T-helper 2 cell (primary cell): ENCODE measurements at places on chromosomes 11 and 22.

DNA sequence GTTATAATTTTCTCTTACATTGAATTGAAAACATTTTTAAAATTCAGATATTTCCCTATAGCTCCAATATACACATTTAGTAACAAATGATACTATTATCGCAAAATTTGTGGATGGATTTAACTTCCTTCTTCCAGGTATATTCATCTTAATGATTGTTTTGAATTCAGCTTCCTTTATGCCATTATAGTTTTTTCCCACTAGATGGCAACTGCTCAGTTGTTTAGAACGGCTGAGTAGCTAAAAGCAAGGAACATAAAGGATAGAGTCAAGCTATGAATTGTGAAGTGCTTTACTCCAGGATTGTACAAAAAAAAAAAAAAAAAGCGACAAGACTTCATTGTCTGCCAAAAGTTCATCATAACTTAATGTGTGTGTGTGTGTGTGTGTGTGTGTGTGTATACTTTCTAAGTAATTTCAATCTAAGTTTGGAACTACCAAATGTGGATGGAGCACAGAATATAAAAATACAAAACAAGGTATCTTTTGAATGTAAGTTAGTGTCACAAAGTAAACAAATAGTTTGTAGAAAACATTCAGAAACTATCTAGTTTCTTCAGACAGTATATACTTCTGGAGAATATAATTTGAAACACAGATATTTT is 846.4 kb downstream of the DLG2 start:
- DNase-seq = no peak

DNA sequence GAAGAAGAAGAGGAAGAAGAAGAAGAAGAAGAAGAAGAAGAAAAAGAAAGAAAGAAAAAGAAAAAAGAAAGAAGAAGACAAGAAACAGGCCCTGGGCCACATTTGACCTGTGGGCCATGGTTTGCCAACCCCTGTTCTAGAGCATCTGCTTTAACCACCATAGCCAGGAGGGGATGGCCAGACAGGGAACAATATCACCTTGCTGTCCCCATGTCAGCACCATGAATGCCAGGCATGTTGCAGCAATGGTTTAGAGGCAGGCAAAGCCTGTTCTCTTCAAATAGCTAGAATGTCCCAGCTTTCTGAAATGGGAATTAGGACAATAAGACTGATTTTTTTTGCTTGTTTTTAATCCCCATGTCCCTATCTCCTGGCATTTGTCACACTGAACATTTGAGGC is 338.6 kb upstream of the PLET1 start:
- no peak for DNase-seq

DNA sequence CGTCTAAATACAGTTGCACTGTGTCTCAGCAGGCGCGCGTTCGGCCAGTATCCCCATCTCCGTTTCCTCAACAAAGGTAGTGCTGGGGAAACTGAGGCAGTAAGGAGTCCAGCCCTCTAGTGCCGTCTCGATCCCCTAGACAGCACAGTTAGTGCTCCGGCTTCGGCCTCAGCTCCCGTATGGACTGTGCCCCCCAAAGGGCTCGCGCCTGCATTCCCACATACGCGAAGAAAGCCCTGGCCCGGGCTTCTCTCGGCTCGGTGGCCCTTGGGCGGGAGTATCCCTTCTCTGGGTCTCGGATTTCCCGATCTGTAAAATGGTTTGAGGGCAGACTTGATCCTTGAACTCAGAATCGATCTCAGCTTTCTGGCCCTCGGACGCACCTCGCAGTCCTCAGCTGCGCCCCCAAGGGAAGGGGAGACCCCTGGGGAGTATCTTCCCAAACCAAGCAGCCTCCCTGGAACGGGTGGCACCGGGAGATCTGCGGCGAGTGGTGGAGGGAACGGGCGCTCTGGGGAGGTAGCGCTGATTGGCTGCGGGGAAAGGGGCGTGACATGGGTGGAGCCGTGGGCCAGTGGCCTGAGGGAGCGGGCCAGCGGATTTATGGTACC is 759 bp upstream of the PEX16 start:
- no peak for DNase-seq

GRCh38 chr11:61556621-61557020 is 24.3 kb downstream of the SYT7 start:
- DNase-seq = no peak

- no peak for DNase-seq
Observed at GRCh38 chr11:94459576-94459975, 34.1 kb downstream of the MRE11 start.

DNA sequence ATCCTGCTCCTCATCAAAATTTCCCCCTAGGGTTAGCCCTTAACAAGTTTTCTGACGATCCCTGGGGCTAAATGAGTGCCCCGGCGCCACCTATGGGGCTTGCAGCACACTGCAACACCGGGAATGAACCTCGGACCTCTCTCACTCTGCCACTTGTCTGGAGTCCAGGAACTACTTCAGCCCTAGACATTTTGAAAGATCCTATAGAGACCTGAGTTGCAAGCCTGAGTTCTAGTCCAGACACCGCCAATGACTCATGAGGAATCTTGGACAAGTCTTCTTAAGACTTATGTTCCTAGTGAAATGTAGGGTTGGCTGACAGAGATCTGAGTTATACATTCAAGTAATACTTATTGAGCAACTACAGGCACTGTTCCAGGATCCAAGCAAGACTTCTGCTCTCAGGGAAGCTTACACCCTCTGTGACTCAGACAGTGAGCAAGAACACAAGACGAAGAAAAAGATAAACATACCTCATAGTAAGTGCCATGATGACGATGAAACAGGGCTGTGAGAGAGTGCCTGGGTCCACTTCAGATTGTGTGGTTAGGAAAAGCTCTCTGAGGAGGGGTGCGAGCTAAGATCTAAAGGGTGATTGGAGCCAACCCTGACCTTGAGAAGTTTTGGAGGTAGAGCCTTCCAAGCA is 10.2 kb upstream of the STK33 start:
- DNase-seq = peak; percentile 30

- DNase-seq = no peak
Observed at GRCh38 chr11:34267013-34267412, 90.8 kb downstream of the ABTB2 start.

- DNase-seq = no peak
Observed at GRCh38 chr11:2071748-2072385, 67.3 kb downstream of the IGF2 start.

DNA sequence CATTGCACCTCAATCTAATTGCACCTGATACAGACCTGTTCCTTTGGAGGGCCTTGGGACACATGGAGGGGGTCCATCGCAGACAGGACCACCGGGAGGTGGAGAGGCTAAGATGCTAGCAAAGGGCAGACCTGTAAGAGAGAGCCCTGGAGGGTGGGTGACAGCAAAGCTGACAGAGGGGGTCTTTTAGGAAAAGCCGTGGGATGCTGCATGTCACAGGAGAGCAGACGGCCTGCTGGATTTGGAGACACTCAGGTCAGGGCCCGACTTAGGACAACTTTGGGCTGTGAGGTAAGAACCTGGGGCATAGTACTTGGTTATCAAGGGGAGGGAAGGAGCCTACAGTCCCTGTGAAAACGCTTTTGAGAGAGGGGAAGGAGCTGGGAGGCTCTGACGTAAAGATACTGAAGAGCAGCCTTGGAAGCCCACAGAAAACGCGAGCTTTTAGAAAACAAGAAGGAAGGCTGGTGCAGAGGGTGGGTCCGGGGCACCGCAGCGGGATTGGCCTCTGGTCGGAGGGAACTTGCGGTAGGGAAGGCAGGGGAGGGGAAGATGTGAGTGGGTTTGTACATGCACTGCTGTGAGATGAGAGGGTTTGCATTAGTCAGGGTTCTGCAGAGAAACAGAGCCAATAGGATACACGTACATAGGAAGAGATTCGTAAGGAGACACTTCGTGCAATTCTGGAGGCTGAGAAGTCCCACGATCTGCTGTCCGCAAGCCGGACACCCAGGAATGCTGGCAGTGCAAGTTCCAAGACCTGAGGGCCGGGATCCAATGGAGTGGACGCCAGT is 868.5 kb downstream of the TBC1D22A start:
- DNase-seq = no peak
